Activated T-helper 1 cell treated with anti-CD3 and anti-CD28 coated beads, Interleukin-12 subunit alpha, Interleukin-12 subunit beta, Interleukin-2, Interleukin-4 antibody, amounts not matched to agents 30 ng/mL and 10 ng/mL and 1 ng/mL, durations not matched to agents 14 hours and 24 hours and 36 hours (primary cell): ENCODE measurements at places on chromosomes 16 and 17. TPM values are rescaled to one million over a fixed set of nuclear protein-coding genes. Genes with fewer than 3 reads are reported as not detected.

- DNase-seq: peak; percentile 91
- peaks cover 1% of the 10 kb centered on the region for H3K27me3 ChIP-seq
- peak within 1 kb of the TSS; percentile 98 for H3K4me3 ChIP-seq
- H3K4me1 ChIP-seq: peaks cover 60% of the 10 kb centered on the region
Observed at GRCh38 chr16:25111403-25112166, at the start of gene LCMT1. Gene LCMT1 (plus strand): TSS chr16:25111742. CDS start chr16:25111884, 142 bp downstream.

Gene HOXB1
- total RNA-seq: not detected in 2 replicates

Gene UBFD1
- 54.9 and 55.0 TPM in 2 replicates for total RNA-seq

Gene TGFB1I1
- total RNA-seq: 0.78 and 1.2 TPM in 2 replicates

Gene TMEM100
- not detected in 2 replicates for total RNA-seq

Gene CES1
- total RNA-seq: not detected in 2 replicates

Gene SLC5A11
- total RNA-seq: 0.07 and 0.10 TPM in 2 replicates

DNA sequence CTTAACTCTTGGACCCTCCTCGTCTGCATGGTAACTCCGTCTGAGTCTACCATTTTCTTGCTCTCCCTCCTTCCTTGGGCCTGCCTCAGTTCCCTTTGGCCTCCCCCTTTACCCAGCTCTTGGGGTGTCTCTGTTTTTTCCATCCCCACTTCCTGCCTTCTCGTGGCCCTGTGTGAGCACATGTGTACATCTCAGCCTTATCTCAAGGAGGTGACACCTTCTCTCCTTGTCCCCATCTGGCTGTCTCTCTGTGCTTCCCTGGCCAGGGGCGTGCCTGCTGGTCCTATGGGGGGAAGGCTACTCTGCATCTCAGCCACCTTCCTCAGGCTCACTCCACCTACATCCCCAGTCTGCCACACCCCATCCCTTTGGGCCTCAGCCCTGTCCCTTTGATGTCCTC lies 6.6 kb downstream of the CTF1 start:
- peak overlapping the region; percentile 96 for H3K27ac ChIP-seq
- no peaks in the 10 kb centered on the region for H3K27me3 ChIP-seq
- H3K4me3 ChIP-seq: peak overlapping the region; percentile 94
- peaks cover 37% of the 10 kb centered on the region for H3K4me1 ChIP-seq

DNA sequence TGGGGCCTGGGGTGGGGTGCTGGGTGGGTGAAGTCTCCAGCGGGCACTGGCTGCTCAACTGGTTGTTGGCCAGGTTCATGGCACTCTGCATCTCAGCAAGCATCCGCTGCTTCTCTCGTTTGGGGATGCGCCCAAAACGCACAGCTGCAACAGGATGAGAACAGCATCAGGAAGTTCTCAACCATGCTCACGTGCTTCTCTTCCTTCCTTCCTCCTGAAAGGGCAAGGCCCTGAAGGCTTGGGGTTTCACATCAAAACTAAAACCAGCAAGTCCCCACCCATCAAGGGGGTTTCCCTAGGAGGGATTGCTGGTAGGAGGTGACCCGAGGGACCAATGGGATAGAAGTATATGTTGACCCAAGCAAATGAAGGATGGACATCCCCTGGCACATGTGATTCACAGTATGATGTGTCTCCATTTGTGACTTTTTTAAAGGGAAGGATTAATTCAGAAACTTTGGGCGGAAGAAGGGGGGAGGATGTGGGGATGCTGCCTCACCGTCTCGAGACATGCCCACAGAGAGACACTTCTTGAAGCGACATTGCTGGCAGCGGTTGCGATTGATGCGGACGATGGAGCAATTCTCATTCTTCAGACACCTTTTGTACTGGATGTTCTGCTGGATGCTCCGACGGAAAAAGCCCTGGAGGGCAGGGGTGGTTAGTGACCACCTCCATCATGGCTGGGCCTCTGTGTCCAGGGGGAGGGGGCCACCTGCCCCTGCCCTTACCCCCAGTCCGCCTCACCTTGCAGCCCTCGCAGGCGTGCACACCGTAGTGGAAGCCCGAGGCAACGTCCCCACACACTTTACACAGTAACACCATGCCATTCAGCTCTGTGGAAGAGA lies 4.2 kb downstream of the NR1D1 start:
- peaks cover 41% of the 10 kb centered on the region for H3K36me3 ChIP-seq
- H3K27me3 ChIP-seq: peaks cover 5% of the 10 kb centered on the region
- peak; percentile 91 for DNase-seq
- H3K4me3 ChIP-seq: peak overlapping the region; percentile 76
- H3K4me1 ChIP-seq: peaks cover 65% of the 10 kb centered on the region

GRCh38 chr16:77067900-77068299 lies 123.1 kb upstream of the MON1B start:
- H3K36me3 ChIP-seq: no peaks in the 10 kb centered on the region
- H3K4me3 ChIP-seq: no peak overlapping the region
- H3K27ac ChIP-seq: no peak overlapping the region
- no peak for DNase-seq
- no peaks in the 10 kb centered on the region for H3K4me1 ChIP-seq
- no peaks in the 10 kb centered on the region for H3K27me3 ChIP-seq

- DNase-seq: no peak
- no peak overlapping the region for H3K27ac ChIP-seq
- no peaks in the 10 kb centered on the region for H3K27me3 ChIP-seq
- H3K4me3 ChIP-seq: no peak overlapping the region
Observed at GRCh38 chr16:50360033-50360778, 8.6 kb downstream of the BRD7 start.

DNA sequence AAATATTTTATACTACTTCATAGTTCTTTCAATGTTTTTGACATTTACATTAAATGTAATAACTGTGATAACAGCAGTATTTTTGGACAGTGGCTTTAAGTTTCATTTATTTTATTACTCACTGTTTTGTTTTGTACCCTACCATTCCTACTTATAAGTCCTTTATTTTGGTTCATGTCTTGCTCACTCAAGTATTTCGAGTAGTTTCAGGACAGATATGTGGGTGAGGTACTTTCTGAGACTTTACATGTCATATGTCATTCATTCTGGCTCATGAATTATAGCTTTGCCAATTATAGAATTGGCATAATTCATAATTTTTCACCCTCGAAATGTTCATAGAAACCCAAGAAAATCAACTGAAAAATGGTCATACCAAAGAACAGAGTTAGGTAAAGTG lies 44.4 kb downstream of the PIK3R5 start:
- peaks cover 19% of the 10 kb centered on the region for H3K4me1 ChIP-seq
- no peak overlapping the region for H3K4me3 ChIP-seq
- DNase-seq: no peak
- H3K27ac ChIP-seq: peak overlapping the region; percentile 11
- H3K27me3 ChIP-seq: no peaks in the 10 kb centered on the region

GRCh38 chr16:81785138-81785924 lies 6.2 kb downstream of the PLCG2 start:
- no peak for DNase-seq
- H3K36me3 ChIP-seq: no peaks in the 10 kb centered on the region
- peaks cover 22% of the 10 kb centered on the region for H3K27me3 ChIP-seq
- H3K27ac ChIP-seq: no peak overlapping the region
- H3K4me3 ChIP-seq: no peak overlapping the region
- peaks cover 2% of the 10 kb centered on the region for H3K4me1 ChIP-seq
